ENCODE measurements at places on chromosomes 3 and 15.

GRCh38 chr3:150335631-150336030 lies 72.5 kb upstream of the TSC22D2 start:
- no peak for DNase-seq

GRCh38 chr3:103052236-103052830 lies 617.5 kb downstream of the ZPLD1 start:
- no peak for DNase-seq

DNA sequence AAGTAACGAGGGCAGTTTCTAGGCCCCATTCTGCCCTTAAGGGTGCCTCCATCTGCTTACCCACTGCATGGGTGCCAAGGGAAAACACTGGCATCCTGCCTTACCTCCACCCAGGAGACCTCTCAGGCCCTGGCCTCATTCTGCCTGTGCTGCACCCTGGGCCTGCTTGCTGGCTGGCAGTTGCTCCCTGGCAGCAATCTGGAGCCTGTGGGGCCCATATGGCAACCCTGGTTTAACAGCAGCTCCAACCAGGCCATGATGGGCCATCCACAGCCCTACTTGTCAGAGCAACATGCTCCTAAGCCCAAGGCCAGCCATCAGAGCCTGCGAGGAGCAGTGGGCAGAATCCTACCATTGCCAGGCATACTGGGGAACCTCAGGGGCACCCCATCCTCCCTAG lies 3.7 kb downstream of the C3orf18 start:
- no peak for DNase-seq

- no peak for DNase-seq
These were observed 313.0 kb upstream of the COL8A1 start for GRCh38 chr3:99325402-99325801.

DNA sequence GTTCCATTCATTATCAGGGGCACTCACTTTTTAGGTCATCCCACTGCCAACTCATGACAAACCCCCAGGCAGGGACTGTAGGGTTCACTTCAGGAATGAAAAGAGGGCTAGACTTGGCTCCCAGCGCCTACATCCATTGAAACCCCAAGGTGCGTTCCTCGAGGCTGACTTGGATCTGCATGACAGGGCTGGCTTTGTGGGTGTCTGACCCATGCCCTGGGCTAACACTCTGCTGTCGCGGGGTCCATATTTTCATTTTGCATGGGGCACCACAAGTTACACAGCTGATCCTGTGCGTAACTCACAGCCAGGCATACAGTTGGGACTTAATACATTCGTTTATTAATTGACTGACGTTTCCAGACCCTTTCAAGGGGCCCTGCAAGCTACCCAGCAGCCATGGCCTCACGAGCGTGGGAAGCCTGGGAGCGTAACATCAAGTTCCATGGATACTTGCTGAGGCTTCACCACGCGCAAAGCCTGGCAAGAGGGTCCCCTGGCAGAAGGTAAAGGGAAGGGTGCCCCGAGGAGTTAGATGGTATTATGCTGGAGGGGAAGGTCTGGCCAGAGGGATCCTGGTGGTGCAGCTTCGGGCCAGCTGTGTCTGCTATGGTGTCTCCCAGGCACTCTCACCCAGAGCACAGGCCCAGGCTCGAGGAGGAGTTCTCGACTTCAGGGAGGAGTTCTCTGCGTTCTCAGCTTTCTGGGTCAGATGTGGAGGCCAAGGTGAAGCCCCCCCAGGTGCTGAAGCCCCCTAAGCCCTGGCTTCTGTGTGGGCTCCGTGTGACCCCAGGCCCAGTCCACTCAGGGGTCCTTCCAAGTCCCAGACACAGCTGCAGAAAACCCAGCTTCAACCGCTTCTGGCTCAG lies 85.4 kb downstream of the ADAMTS17 start:
- no peak for DNase-seq

GRCh38 chr3:8470801-8471200 lies 30.8 kb upstream of the LMCD1 start:
- DNase-seq: no peak

- DNase-seq: peak; percentile 22
These were observed 345.6 kb downstream of the MCTP2 start for GRCh38 chr15:94576889-94577533.

DNA sequence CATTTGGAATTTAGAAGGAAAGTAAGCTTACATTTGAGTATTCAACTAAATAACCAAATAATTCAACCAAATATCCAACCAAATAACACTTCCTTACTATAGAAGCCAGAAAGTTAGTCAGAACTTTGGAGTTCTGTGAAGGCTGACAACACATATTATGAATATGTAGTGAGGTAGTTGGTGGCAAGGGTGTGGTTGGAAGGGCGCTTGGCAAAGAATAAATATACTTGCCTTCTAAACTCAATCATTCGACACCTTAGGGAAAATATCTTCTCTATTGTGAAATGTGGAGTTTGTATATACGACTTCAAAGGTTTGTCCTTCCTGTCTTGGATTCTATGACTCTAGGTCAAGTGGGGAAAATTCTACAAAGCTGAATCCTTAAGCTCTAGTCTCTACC lies 111.7 kb upstream of the OSTN start:
- DNase-seq: no peak

GRCh38 chr3:182501856-182502255 lies 291.4 kb upstream of the ATP11B start:
- DNase-seq: no peak

DNA sequence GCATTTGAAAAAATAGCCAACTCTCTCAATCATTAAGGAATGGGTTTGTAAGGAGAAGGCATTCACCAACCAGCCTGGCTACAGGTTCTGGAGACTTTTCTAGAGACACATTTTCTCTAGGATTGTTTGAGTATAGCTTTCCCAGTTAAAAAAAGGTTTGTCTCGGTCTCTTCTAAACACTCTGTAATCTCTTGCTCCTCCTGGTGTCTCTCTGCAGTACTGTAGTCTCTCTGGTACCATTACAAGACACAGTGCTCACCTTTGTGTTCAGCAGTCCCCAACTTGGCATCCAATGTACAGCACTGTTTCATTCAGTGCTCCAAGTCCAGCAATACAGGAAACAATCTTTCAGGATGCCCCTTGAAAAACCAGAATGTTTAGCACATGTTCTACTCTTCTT lies 534.4 kb downstream of the ZNF385D start:
- DNase-seq: no peak

DNA sequence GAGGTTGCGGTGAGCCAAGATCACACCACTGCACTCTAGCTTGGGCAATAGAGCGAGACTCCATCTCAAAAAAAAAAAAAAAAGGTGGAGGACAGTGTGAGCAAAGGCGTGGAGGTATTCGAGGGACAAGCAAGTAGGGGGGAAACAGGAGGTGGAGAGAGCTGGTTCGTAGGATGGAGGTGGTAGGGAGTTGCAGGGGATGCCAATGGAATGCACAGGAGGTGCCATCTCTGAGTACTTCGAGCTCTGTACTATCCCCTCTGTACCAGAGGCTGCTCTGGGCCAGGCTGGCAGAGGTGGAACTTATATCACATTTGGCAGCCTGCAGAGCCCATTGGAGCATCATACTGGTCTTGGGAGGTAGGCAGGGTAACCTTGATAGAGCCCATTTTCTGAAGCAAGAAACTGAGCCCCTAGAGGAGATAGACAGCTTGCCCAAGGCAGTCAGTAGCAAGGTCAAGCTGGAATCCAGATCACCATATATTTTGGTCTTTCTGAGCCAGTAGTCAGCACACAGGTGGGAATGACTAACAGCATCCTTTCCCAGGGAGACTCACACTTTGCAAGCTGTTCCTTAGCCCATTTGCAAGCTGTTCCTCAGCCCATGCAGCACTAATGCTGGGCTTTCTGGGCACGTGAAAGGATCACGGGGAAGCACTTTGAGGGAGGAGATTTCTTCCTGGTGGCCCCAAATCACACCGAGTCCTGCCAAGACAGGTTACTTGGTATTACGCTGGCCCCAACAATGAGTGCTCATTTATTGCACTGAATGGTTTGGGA lies 9.2 kb upstream of the CCDC33 start:
- DNase-seq: no peak

DNA sequence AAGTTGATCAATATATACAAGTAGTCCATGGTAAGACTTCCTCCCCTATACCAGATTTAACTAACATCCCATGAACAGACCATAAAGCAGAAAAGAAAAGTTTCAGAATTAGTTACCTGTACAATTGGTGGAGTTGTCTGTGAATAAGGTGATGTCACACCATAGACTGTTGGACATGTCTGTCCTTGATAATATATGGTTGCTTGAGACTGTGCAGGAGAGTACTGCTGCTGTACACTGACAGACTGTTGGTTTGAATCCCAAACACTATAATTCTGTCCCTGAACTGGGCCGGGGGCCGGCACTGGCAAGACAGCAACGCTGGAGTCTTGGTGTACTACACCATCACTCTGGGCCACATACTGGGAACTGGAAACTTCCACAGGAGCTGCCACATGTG lies 77.2 kb downstream of the NBEAL2 start:
- DNase-seq: no peak

GRCh38 chr3:141960731-141961130 lies 84.3 kb downstream of the ATP1B3 start:
- DNase-seq: no peak

DNA sequence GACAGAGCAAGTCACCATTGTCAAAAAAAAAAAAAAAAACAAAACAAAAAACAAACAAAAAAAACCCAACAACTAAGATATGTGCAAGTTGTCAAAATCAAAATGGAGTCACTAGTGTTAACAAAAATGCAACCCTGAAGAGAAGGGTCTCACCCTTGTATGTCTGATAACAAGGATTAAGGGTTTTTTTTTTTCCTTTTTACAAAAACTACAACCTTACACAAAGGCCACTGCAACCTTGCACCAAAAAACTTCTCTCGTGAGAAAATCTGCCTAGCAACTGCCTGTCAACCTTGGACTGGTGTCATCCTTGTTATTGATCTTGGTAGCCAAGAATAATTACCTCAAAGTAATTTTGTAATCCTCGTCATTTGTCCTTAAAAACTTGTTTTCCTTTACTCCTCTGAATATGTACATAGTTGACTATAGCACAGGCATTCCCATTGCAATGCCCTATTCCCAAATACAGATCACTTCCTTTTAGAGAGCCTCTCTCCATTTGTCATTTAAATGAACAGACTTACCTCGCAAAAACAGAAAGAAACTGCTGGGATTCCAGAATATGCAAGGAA lies 24.0 kb downstream of the TFRC start:
- no peak for DNase-seq

GRCh38 chr3:100030346-100030745 lies 84.0 kb downstream of the FILIP1L start:
- no peak for DNase-seq

DNA sequence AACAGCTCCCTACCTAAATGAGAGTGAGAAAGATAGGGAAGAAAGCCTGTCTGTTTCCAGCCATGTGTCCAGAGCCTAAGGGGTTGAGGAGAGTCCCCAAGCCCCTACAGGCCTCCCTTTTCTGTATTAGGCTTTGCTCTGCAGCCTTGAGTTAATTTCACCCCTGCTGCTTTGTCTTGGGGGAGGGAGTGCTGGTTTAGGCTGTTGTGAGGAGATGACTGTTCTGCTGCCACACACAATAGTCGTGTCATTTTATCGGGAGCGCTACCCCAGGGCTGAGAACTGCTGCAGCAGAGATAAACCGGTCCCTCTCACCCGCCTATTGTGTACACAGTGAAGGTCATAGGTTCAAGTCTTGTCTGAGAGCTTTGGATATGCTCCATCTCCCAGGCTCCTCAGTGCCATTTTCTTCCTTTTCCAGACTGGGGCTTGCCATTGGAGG lies 1.4 kb downstream of the ZNF609 start:
- peak; percentile 25 for DNase-seq

DNA sequence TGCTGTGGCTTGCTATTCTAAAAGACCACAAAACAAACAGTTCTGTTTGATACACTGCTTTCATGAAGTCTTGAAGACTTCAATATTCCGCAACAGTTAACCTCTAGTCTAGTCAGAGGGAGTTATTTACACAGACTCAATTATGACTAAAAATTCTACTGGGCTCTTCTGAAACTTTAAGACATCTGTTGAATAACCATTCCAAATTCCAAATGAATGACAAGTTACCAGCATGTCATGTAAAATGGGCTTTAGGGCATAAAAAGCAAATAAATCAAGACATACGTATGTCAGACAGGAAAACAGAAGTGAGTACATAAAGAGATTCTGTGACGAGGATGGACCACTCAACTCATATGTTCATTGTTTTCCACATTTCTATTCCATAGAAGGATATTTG lies 93.9 kb downstream of the PLOD2 start:
- no peak for DNase-seq

DNA sequence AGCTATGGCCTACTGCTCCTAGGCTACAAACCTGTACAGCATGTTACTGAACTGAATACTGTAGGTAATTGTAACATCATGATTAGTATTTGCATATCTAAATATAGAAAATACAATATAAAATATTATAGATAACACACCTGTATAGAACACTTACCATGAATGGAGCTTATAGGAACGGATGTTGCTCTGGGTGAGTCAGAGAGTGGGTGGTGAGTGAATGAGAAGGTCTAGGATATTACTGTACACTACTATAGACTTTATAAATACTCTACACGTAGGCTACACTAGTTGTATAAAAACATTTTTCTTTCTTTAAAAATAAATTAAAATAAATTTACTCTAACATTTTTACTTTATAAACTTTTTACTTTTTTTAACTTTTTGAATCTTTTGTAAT lies 224.0 kb upstream of the CBLB start:
- no peak for DNase-seq

GRCh38 chr3:33659856-33660434 lies 58.1 kb downstream of the CLASP2 start:
- no peak for DNase-seq

DNA sequence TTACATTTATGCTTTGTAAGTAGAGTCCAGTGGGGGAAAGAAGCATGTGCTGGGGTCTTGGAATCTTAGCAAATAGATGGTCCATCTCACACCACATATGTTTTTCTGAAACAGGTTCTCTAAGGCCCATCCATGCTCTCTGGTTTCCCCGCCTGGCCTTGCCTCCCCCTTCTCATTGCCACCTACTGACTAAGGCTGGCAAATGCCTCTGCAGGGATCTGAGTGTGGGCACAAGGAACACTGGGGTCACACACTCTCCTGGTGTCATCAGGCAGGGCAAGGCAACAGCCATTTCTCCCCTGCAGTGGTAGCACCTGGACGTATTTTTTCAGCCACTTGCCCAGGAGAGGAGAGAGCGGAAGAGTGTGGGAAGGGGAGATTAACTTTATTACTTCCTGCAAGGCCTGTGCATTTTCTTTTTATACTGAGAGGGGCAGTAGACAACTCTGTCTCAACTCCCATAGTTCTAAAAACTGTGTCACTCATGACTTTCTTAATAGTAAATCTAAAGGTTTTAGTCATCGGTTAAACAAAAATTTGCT lies 804.2 kb upstream of the NECTIN3 start:
- DNase-seq: no peak

DNA sequence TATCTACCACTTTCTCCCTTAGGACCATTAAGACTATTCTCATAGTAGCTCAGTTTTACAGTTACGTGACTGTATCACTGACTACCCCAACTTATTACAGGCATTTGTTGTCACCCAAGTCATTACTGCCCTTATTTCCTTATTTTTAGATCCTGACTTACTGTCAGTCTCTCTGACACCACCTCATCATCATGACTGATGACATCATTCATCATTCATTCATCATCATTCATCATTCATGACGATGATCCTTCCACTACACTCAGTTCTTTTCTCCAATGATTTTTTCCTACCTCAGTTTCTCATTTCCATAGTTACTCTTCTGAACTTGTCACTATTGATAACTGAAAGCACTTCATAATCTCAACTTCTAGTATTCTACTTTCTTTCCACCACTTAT lies 83.8 kb downstream of the ADAM10 start:
- DNase-seq: no peak
